ENCODE measurements at places on chromosomes 7 and 10.

DNA sequence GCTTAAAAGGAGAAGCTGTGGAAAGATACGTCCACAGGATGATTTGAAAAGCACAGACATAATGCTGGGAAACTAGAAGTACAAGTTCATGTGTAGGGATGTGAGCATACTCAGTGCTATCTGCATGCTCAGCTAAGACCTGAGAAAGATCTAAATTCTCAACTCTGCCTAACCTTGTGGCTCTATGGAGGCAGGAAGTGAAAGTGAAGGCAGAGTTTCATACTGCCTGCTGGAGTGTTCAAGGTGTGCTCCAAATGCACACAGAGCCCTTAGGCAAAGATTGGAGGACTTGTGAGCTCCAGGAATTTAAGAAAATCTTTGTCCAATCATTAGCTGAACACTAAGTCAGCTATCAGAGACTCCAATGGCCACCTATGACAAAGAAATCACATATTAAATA, 190.9 kb downstream of the RNLS start:
- no peak for DNase-seq

GRCh38 chr7:46554688-46555422, 633.8 kb upstream of the IGFBP3 start:
- no peak for DNase-seq

GRCh38 chr10:50398381-50398780, 147.1 kb upstream of the ASAH2 start:
- DNase-seq: no peak

- DNase-seq: no peak
Measured at GRCh38 chr10:101414034-101414433, 60.1 kb downstream of the BTRC start.

GRCh38 chr7:84914598-84914997, 272.3 kb downstream of the SEMA3D start:
- DNase-seq: no peak

GRCh38 chr7:32283546-32283945, 206.6 kb downstream of the LSM5 start:
- DNase-seq: no peak

DNA sequence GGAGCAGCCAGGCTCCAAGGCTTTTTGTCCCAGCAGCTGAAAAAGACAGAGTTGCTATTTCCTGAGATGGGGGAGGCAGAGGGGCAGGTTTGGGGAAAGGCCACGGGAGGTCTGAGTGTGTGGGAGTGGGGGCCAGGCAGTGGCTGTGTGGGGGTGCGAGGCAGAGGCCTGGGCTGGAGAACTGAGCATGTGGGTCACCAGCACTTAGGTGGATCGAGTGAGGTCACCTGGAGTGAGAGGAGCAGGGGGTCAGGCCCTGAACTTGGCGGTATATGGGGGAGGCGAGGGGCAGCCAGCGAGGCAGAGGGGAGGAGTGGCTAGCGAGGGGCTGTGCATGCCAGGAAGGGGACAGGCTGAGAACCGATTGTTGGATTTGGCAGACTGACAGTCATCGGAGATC, 28.4 kb downstream of the IQCE start:
- DNase-seq: no peak
